Globus pallidus (tissue), 1 donor: ENCODE measurements at places on chromosomes 7 and 10.

DNA sequence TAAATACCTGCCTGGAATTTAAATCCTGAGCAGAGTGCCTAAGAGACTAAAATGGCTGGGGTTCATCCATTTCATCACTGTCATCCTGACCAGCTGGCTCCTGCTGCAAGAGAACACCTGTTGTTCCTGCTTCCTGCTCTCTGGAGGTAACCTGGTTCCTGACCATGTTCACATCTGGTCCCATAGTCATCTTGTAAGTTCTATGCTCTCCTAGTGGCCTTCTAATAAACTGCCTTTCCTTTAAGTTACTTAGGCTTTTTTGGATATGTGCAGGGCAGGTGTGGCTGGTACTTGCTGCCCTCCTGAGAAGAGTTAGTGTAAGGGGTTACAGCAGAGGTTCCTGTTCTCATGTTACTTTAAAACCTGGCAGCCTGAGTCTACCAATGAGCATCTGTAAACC lies 80.0 kb downstream of the NRCAM start:
- DNase-seq = no peak

- DNase-seq = no peak
Observed at GRCh38 chr7:105452085-105452484, 63.4 kb upstream of the SRPK2 start.

DNA sequence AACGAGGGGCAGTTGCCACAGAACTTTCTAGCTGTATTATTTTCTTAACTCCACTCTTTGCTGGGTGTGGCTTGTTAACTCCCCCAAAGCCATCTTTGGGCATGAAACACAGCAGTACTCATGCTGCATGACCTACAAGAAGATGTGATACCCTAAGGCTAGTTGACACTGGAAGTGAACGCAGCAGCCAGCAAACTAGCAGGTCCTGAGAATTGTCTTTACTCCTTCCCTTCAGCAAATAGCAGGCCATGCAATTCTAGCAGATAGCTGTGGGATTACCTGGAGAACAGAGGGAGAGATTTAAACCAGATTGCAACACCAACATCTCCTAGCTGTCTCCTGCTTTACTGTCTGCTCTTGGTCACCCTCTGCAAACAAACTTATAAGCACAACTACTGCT lies 688.0 kb upstream of the ZWINT start:
- DNase-seq = no peak

DNA sequence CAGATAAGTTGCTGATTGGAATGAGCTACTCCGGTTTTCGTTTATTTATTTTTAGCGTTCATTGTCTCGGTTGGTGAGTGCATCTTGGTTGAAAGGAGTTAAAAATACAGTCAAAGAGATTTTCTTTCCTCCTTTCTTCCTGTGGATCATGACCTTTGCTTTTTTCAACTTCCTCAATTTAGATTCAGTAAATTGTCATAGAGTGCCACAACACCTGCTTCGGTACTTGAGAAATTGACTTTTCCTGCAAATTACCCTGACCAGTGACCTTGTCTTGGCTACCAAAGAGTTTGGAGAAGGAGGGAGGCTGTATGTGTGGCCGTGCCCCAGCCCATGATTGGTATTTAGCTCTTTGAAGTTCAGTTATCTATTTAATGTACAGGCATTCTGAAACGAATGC lies 128.7 kb downstream of the FAM204A start:
- no peak for DNase-seq

GRCh38 chr10:45558425-45558824 lies 114.1 kb downstream of the ZFAND4 start:
- DNase-seq = peak; percentile 21

DNA sequence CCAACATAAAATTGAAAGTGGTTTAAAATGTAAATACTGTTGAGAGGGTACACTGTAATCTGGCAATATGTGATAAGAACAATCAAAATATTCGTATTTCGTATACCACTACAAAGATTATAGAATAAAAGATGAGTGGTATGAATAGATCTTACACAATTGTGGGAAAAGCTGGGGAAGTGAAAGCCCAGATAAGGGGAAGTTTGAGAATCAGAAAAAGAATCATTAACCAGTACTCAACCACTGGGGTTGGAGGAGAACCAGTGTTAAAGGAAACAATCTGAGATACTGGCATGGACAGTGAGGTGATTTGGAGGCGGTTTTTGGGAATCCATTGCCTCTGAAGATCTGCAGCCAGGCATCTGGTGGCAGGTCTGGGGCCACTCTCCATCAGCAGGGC lies 59.7 kb upstream of the CDK14 start:
- DNase-seq = peak; percentile 5

GRCh38 chr7:2383543-2384274 lies 19.7 kb upstream of the CHST12 start:
- no peak for DNase-seq

GRCh38 chr7:22372863-22373262 lies 15.9 kb upstream of the RAPGEF5 start:
- DNase-seq = no peak

GRCh38 chr7:35485436-35485835 lies 209.5 kb downstream of the HERPUD2 start:
- no peak for DNase-seq
